Vein endothelial cell (primary cell): ENCODE measurements at places on chromosomes 2 and 18. TPM values are rescaled to one million over a fixed set of nuclear protein-coding genes. Genes with fewer than 3 reads are reported as not detected.

Gene PRKAG3
- not detected in 2 replicates for total RNA-seq

Gene KCNG3
- total RNA-seq: under 0.01 TPM in 2 replicates

Gene LOXHD1
- total RNA-seq: not detected in 2 replicates

Gene CCDC148
- total RNA-seq: 0.33 and 0.48 TPM in 2 replicates

Gene NOSTRIN
- 0.65 and 9.6 TPM in 2 replicates for total RNA-seq

Gene LRRTM4
- not detected in 2 replicates for total RNA-seq

Gene KCNIP3
- total RNA-seq: 0.33 and 0.48 TPM in 2 replicates

Gene STK11IP
- total RNA-seq: 10.0 and 12.4 TPM in 2 replicates

Gene ZNF385B
- not detected in 2 replicates for total RNA-seq

Gene CLIP4
- 20.9 and 24.6 TPM in 2 replicates for total RNA-seq

Gene CAB39
- total RNA-seq: 68.3 and 82.3 TPM in 2 replicates

Gene CDK5R2
- not detected in 2 replicates for total RNA-seq

Gene EFR3B
- 0.67 and 1.6 TPM in 2 replicates for total RNA-seq

Gene SF3B6
- 112 and 115 TPM in 2 replicates for total RNA-seq

Gene ACMSD
- total RNA-seq: not detected in 2 replicates

Gene DSG4
- total RNA-seq: not detected in 2 replicates

Gene GULP1
- total RNA-seq: 22.2 and 26.4 TPM in 2 replicates

Gene G6PC2
- not detected in 2 replicates for total RNA-seq

Gene NT5DC4
- total RNA-seq: not detected in 2 replicates

Gene ALLC
- not detected in 2 replicates for total RNA-seq

Gene RIT2
- total RNA-seq: not detected in 2 replicates

Gene OXER1
- total RNA-seq: not detected in 2 replicates

Gene ATP8B1
- 80.7 and 92.7 TPM in 2 replicates for total RNA-seq

Gene ALPI
- not detected in 2 replicates for total RNA-seq

Gene MLPH
- 1.1 TPM in 1 of 2 replicates, not detected in the other for total RNA-seq

Gene SPC25
- 3.6 and 6.4 TPM in 2 replicates for total RNA-seq

Gene NT5C1B
- total RNA-seq: not detected in 2 replicates

Gene NBEAL1
- 24.5 and 32.7 TPM in 2 replicates for total RNA-seq

Gene PLGLB1
- 0.57 and 1.3 TPM in 2 replicates for total RNA-seq

Gene PAX8
- 0.48 and 1.3 TPM in 2 replicates for total RNA-seq

Gene GLI2
- total RNA-seq: under 0.01 and 0.19 TPM in 2 replicates

Gene RFTN2
- total RNA-seq: 5.9 and 9.1 TPM in 2 replicates

Gene PTH2R
- not detected in 2 replicates for total RNA-seq

Gene NCOA1
- total RNA-seq: 16.7 TPM in 2 replicates

Gene TMEM17
- 2.2 and 2.3 TPM in 2 replicates for total RNA-seq

Gene TCF23
- total RNA-seq: not detected in 2 replicates

Gene TMX3
- 70.9 and 83.4 TPM in 2 replicates for total RNA-seq

Gene IKZF2
- 2.6 and 2.9 TPM in 2 replicates for total RNA-seq

Gene GPR75
- total RNA-seq: 3.9 and 4.2 TPM in 2 replicates

Gene YWHAQ
- total RNA-seq: 297 and 494 TPM in 2 replicates

Gene LIMS4
- total RNA-seq: 65.4 and 111 TPM in 2 replicates

Gene BAZ2B
- total RNA-seq: 130 TPM in 2 replicates

Gene FMNL2
- total RNA-seq: 36.9 and 50.9 TPM in 2 replicates

Gene PFN4
- 0.38 TPM in 1 of 2 replicates, not detected in the other for total RNA-seq
